ENCODE measurements at places on chromosomes 2 and 18. TPM values are rescaled to one million over a fixed set of nuclear protein-coding genes. Genes with fewer than 3 reads are reported as not detected.

The ING5 gene
- total RNA-seq, result 17.5 TPM

The SFTPB gene
- total RNA-seq, result not detected

The CCDC138 gene
- total RNA-seq, result 1.7 TPM

The CCBE1 gene
- total RNA-seq, result 0.23 TPM

The IL36B gene
- not detected for total RNA-seq

The SERPINB4 gene
- total RNA-seq, result not detected

The DPYSL5 gene
- total RNA-seq, result not detected

The KRTCAP3 gene
- not detected for total RNA-seq

The TDRD15 gene
- not detected for total RNA-seq

The CXCR1 gene
- total RNA-seq, result 0.23 TPM

The SERPINB13 gene
- total RNA-seq, result not detected

The MOGAT1 gene
- 0.90 TPM for total RNA-seq

The ZNF804A gene
- not detected for total RNA-seq

The SLC38A11 gene
- 0.47 TPM for total RNA-seq
